ENCODE measurements at places on chromosomes 5 and 9.

DNA sequence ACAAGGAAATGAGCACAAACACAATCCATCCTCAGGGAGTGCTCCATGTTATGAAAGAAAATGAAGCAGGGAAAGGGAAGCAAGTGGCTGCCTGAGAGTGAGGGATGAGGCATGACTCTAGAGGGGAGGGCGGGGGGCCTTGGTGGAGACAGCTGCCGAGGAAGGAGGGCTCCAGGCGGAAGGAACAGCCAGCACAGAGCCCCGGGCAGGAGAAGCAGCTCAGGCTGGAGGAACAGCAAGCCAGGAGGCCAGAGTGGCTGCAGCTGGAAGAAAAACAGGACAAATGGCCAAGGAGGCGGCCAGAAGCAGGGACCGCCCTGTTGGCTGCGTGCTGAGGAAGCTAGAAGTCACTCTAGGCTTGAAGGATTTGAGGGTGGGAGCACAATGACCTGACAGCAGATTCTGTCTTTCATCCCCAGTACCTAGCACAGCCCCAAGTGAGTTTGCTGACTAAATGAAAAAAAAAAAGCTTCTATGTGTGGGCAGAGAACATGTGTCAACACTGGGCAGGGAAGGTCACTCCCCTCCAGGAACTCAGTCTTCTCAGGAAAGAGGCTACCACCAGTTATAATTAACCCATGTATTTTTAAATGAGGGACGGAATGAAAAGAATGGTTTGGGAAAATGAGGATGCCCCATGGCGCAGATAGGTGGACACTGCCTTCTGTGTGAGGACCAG lies 142.8 kb downstream of the DCP2 start:
- no peak for DNase-seq

GRCh38 chr5:43348207-43348606 lies 35.0 kb upstream of the HMGCS1 start:
- no peak for DNase-seq

- DNase-seq = no peak
Observed at GRCh38 chr9:81497091-81497490, 192.3 kb downstream of the TLE1 start.

DNA sequence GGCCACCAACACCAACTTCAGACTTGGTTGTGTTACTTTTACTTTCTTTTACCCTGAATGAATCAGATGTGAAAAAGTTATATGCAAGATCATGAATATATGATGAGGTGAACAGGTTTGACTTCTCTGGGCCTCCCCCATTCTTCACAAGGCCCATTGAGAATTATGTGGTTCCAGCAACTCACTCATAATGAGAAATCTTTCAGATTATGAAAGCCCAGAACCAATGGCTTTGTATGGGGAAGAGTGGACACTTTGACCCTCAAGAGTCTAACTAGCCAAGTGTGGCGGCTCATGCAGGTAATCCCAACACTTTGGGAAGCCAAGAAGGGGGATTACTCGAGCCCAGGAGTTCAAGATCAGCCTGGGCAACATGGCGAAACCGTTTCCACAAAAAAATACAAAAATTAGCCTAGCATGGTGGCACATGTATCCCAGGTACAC lies 16.1 kb upstream of the LNPEP start:
- no peak for DNase-seq

- no peak for DNase-seq
Observed at GRCh38 chr5:124921694-124922093, 175.3 kb upstream of the ZNF608 start.

All from astrocyte of the spinal cord (primary cell).